Sigmoid colon (tissue), 7 donors: ENCODE measurements at places on chromosomes 11 and 22. TPM values are rescaled to one million over a fixed set of nuclear protein-coding genes. Genes with fewer than 3 reads are reported as not detected.

GRCh38 chr11:110982214-110982613 is 263.3 kb upstream of the POU2AF2 start:
- no peak overlapping the region for H3K27ac ChIP-seq
- no peak for DNase-seq
- H3K27me3 ChIP-seq: no peaks in the 10 kb centered on the region
- no peaks in the 10 kb centered on the region for H3K4me1 ChIP-seq

GRCh38 chr11:71917646-71918140 is 10.7 kb downstream of the XNDC1N start:
- H3K4me3 ChIP-seq: no peak overlapping the region
- DNase-seq: no peak
- no peaks in the 10 kb centered on the region for H3K27me3 ChIP-seq
- H3K4me1 ChIP-seq: no peaks in the 10 kb centered on the region
- no peak overlapping the region for H3K27ac ChIP-seq

DNA sequence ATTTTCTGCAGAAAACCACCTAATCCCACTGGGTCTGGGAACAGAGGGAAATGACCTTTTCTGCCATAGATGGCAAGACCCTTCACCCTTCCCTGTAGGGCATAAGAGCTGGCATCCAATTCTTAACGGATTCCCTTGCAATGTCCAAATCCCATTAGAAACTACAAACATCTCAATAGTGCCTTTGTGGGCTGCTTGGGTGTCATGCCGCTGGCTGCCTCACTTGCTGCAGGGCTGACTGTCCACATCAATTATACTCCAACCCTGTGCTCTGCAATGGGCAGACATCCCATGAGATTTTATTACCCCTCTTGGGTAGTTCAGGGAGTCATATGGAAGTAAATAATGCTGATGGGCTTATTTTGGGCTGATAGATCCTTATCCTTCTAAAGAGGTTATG is 7.3 kb downstream of the GRAP2 start:
- H3K36me3 ChIP-seq: no peaks in the 10 kb centered on the region
- H3K4me1 ChIP-seq: no peaks in the 10 kb centered on the region
- DNase-seq: no peak
- H3K4me3 ChIP-seq: no peak overlapping the region

ANO1 gene
- 3.0 TPM for polyA plus RNA-seq

DNA sequence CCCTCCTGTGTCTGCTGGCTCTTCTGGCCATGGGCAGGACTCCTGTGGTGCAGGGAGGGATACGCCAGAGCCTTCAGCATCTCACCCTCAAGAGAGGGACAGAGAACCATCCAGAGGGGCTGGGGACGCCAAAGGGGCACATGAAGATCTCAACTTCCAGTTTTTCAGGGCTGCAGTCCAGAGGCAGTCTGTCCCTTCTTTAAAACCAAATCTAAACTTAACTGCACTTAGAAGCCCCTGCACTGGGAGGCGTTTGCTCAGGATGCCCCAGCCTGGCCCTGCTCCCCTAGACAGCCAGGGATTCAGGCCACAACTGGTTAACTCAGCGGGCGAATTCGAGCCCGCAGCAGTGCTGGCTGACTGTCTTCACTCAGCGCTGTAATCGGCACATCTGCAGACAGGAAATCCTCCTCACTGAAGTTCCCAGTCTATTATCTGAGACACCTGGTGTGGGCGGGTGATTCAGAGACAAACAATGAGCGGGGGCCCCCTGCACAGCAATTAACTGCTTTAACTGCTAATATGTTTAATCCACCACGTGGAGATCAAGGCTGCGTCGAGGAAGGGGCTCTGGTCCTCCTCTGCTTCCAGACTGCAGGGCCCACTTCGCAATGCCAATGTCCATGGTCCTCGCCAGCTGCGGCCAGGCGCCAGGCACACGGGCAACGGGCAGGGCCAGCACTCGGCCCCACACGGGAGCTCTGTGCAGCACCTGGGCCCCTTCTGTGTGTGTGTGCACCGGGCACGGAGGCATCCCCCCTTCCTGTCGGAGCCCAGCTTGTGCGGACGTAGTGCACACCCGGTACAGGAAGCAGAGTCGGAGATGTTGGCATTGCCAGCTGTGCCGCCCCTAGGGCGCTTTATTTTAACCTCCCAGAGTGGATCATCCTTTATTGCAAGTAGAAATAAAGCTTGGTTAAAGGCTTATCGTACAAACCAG is 36.9 kb upstream of the GNB1L start:
- peaks cover 9% of the 10 kb centered on the region for H3K4me1 ChIP-seq
- no peaks in the 10 kb centered on the region for H3K27me3 ChIP-seq
- H3K27ac ChIP-seq: no peak overlapping the region
- no peak overlapping the region for H3K4me3 ChIP-seq

DNA sequence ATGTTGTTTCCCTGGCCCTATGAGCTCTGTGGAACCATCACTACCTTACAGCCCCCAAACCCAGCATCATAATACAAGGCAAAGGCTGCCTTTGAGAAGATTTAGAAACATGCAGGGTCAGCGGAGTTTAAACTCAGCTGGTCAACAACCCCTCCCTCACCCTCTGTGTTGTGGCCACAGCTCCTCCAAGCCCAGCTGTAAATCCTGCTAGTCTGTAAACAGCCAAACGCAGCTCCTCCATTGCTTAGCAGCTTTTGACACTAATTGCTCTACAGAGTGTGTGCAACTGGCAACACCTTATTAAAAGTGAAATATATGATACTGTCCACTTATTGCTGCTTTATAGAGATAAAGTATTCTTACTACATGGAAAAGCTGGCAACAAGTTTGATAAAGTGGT is 29.1 kb downstream of the OPCML start:
- no peaks in the 10 kb centered on the region for H3K36me3 ChIP-seq
- H3K4me3 ChIP-seq: no peak overlapping the region
- peaks cover 17% of the 10 kb centered on the region for H3K27me3 ChIP-seq
